Activated CD8-positive, alpha-beta memory T cell treated with anti-CD3 and anti-CD28 coated beads for 24 hours (primary cell): ENCODE measurements at places on chromosomes 11 and 22.

DNA sequence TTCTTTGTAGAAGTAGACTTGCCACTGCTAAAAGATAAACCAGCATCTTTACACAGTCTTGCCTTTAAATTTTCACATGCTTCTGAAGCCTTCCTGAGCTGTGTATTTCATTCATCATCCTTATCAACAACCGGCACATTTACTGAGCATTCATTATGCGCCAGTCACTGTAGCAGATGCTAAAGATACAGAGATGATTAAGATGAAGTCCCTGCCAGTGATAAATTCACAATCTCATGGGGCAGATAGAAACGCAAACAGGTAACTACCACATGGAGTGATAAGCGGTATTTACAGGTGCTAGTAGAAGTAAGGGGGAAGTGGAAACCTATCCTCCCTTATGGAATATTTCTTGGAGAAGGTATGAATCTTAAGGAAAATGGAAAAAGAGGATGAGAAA, 67.2 kb downstream of the PRCP start:
- DNase-seq, result no peak

DNA sequence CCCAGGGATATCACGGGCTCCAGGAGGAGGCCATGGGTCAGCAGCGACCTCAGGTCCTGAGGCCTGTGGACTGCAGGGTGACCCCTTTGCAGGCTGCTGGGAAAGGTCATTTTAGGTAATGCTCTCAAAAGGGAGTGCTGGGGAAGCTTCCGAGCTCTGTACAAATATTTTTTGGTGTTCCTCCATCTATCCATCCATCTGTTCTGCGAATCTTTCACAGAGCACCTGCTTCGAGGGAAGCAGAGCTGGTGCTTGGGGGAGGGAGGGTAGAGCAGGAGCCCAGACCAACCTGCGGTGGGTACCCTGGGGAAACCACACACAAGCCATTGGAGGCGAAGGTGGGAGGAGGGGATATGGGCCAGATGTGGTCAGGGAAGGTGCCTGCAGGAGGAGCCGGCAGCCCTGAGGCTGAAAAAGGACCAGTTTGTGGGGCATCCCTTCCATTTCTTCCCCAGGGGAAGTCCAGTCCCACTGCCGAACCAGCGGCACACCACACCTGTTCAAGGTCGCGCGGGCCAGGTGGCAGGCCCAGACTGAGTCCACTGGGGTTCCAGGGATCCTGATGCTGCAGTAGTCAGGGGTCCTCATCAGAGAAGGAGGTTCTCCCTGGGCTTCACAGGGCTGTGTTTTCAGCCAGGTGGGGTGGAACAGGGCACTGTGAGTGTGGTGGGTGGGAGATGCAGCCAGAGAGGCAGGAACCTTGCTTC, 13.1 kb downstream of the GNAZ start:
- no peak for DNase-seq

DNA sequence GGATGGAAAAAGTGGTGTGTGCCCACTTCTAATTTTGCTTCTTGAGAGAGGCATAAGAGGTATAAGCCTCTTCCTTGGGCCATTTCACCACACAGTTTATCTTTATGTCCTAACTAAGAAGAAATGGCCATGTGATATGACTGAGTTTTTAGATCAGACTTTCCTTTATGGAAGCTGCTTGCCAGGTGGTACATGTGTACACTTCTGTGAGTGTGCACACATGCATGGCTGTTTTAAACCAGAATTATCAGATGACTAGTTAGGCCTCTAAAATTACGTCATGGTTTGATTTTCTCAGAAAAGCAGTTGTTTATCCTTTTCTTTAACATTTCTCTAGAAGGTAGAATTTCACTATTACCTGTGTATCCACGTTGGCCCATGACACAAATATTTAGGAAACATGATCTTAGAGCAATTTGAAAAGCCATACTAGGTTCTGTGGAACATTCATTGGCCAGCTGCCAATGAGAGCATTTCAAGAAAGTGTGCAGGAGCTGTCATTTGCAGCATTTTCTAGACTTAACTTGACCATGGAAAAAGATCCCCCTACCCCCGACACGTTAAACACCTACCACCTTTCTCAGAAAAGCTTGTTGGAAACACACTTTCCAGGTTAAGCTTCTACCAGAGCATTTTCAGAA, 109.2 kb upstream of the GAL start:
- DNase-seq, result no peak

GRCh38 chr11:16382638-16383380, 26.5 kb upstream of the SOX6 start:
- no peak for DNase-seq

DNA sequence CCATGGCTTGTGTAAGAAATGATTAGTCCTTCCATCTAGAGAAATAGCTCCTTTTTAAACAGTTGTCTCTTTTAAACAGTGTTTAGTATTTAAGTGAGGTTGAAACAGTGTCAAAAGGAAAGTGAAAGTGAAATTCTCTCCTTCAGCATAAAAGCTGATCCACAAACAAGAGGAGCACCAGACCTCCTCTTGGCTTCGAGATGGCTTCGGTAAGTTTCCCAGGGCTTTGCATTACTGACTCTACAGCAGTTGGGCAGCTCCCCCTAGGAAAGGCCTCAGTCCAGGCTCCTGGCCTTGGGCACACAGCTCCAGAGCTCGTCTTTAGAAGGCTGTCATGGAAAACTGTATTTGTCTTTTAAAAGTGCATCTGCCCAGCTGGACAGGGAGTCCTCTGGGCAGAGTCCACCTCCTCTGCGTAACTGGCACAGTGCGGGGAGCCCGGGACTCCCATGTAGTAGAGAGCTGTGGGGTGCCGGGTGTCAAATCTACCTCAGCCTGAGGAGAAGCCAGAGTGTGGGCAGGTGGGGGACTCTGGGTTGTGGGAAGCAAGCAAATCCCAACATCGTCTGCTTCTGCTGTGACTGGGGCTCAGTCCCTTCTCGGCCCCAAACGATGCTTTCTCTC, at the start of gene PLAAT4:
TSS of gene PLAAT4 (plus strand) at position 140 of the 624 bp plus-strand sequence. CDS start at position 201, 61 bp downstream.
- peak; percentile 76 for DNase-seq

DNA sequence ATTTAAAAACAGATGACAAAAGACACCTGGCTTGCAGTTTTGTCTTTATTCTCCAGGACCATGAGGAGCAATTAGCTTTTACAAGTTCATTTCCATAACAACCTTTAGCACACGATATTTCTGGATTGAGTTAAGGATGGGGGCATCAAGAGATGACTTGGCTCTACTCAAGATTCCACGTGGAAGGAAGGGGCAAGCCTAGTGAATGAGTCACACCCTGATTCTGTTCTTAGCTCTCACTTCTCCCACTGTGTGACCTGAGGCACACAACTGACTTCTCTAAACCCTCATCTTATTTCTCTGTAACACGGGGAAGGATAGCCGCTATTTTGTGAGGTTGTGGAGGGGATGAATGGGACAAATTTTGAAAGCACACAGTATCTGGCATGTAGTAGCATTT, 185.5 kb downstream of the KIRREL3 start:
- no peak for DNase-seq

- no peak for DNase-seq
Measured at GRCh38 chr11:110908401-110909105, 196.3 kb upstream of the ARHGAP20 start.

- no peak for DNase-seq
Measured at GRCh38 chr11:32310214-32310601, 125.1 kb downstream of the WT1 start.

DNA sequence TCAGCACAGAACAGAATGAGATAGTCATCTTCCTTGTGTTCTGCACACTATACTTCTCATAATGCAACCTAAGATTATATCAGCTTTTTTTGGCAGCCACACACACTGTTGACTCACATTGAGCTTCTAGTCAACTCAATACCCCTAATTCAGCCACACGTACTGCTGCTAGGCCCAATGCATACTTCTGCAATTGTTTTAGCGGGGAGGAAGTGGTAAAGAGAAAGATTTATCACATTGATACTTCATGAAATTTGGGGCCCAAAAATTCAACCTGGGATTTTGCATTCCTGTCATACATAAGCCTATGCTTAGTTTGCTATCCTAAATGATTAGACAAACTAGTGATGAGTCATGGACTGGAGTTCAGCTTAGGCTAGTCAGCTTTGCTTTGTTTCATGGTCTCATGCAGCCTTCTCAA, 8.6 kb upstream of the UPB1 start:
- DNase-seq, result no peak

- DNase-seq, result no peak
Measured at GRCh38 chr11:15988016-15988550, 368.3 kb downstream of the SOX6 start.

GRCh38 chr11:129425214-129425613, 49.6 kb downstream of the BARX2 start:
- no peak for DNase-seq

- no peak for DNase-seq
Measured at GRCh38 chr11:44162662-44163061, 67.2 kb downstream of the EXT2 start.

GRCh38 chr11:58654079-58654907, 31.8 kb downstream of the CNTF start:
- peak; percentile 90 for DNase-seq

DNA sequence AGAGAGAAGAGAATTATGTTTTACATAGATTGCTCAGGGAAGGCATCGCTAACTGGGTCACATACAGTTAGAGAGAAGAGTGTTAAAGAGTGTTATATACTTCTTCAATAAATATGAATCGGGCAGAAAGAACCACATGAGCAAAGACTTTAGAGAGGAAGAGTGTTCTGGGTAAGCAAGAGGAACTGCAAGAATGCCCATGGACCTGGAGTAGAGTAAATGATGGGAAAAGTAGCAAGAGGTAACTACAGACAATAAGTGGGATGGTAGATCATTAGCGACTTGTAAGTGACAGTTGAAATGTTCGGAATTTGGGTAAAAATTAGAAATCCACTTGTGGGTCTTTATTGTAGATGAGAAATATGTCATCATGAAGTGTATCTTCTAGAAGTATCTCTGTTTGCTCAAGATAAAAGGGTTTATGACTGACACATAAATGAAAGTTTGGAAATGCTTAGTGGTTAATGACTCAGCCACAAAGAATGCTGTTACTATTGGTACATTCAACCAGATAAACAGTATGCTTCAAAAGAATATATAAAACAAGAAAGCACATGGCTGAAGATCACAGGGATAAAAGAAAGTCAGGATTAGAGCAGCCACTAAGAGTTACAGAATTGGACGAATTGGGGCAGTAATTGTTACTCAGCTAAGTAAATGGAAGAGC, 229.3 kb downstream of the CASP12 start:
- no peak for DNase-seq

DNA sequence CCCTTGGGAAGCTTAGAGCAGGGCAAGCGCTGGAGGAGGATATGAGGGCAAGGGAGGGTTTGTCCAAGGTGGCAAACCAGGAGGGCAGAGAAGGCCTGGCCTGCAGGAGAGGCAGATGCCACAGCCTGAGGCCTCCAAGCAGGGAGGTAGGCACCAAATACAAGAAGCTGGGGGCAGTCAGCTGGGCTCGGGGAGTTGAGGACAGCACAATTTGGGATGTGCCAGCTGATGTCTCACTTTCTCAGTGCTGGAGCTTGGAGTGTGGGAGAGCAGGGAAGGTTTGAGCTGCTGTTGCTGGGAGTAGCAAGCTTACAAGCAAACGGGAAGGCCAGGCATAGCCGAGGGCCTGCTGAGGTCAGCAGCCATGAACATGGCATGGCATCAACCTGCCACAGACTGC, 4.0 kb downstream of the ZDHHC24 start:
- no peak for DNase-seq

DNA sequence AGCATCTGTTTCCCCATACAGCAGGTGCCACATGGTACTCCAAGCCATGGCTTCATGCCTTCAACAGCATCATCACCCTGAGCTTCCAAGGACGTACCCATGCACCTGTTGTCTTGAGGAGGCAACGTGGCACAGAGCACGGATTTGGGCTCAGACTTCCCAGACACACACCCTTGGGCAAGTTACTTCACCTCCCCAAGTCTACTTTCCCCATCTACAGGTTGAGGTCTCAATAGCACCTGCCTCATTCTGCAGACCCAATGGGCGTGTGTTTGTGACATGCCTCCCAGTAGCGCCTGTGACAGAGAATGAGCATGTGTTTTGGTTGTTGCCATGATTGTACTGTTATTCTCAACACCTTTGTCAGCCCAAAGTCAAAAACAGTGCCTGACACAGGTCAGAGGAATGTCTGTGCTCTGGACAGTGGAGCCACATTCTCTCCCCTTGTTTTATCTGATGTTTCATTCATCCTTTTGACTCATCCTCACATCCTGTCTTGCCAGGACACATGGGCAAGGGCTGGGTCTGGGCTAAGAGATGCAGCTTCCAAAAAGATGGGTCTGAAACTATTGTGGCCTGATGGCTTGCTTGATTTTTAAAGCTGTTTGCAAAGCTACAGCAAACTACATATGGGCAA, 53.4 kb upstream of the CCND1 start:
- no peak for DNase-seq

DNA sequence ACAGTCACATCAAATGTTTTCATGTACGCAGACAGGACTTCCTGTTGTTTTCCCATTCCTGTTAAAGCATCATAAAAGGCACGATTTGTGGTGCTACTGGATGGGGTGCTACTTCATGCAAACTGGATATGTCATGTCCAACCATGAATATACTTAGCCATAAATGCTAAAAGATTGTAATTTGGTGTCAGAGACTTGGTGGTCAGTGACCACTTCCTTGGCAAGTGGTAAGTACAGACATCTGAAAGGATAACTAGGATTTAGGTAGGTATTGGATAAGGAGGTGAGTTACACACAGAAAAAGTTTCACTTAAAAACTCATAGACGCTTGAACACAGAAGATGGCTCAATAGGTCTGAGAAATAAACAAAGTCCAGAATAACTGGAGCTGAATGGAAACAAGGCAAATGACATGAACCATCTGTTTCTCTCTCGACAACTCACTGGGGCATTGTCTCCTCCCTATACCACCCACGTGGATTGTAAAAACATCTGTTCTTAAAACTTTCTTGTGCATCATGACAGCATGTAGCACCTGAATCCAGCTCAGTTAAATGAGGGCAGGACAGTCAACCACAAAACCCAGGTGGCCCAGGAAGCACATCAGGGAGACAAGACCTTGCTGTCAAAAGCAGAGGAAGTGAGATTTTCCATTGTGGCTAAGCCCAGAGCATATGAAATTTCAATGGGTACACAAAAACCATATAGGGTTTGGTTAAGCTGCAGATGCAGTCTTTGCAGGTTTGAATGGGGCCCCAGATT, 22.1 kb upstream of the IGLL5 start:
- DNase-seq, result no peak

DNA sequence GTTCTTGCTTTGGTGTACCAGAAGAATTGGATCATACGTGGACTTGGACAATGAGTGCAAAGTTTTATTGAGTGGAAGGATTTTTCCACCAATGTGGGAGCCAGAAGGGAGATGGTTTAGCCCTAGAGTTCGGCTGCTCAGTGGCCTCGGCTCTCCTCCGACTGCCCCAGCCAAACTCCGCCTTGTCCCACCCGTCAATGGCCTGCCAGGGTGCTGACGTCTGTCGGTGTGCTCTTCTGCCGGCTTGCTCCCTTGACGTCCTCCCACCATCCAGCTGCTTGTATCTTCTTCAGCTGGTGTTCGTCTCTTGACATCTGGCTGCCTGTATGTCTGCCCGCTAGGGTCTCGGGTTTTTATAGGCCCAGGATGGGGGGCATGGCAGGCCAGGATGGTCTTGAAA, 154.8 kb downstream of the APOL5 start:
- no peak for DNase-seq

GRCh38 chr11:118621071-118621783, 13.8 kb downstream of the PHLDB1 start:
- DNase-seq, result peak; percentile 71

GRCh38 chr11:113184498-113184897, 129.9 kb upstream of the TTC12 start:
- DNase-seq, result no peak

GRCh38 chr11:100525197-100525596, 161.9 kb upstream of the ARHGAP42 start:
- DNase-seq, result no peak
